ENCODE measurements at places on chromosomes 12 and 14.

DNA sequence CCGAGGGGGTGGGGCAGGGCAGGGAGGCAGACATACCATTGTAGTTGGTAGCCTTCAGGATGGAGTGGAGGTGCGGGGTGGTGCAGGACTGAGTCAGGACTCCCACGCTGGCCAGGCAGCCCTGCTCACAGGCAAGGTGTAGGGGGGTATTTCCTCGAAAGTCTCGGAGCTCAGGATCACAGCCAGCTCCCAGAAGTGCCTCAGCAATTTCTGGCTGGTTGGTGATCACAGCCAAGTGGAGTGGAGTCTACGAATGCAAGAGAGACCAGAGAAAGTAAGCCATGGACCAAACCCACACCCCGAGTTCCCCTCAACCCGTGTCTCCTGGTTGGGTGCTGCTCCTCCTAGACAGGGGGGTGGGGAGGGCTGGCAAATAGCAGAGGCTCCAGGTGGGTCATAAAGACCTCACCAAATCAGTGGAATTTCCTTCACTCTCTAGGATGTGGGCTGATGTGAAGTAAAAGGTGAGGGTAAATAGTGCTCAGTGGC lies 1.4 kb downstream of the NFKBIA start:
- DNase-seq: peak; percentile 10

GRCh38 chr12:3295646-3296408 lies 195.2 kb upstream of the PRMT8 start:
- no peak for DNase-seq

- DNase-seq: peak; percentile 50
These were observed 914 bp upstream of the PACS2 start for GRCh38 chr14:105313381-105314286.

DNA sequence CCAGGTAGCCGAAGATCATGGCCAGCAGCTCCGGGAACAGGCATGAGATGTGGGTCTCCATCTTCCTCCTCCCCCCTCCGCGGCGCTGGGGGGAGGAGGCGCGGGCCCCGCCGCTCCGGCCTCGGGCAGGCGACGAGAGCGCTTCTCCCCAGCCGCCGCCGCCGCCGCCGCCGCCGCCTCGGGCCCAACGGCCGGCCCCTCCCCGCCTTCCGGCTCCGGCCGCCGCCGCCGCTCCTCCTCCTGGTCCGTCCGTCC lies 448 bp downstream of the FBXL14 start:
- DNase-seq: peak; percentile 79

All from RPMI8226 (cell line).